ENCODE measurements at places on chromosomes 7 and 10.

DNA sequence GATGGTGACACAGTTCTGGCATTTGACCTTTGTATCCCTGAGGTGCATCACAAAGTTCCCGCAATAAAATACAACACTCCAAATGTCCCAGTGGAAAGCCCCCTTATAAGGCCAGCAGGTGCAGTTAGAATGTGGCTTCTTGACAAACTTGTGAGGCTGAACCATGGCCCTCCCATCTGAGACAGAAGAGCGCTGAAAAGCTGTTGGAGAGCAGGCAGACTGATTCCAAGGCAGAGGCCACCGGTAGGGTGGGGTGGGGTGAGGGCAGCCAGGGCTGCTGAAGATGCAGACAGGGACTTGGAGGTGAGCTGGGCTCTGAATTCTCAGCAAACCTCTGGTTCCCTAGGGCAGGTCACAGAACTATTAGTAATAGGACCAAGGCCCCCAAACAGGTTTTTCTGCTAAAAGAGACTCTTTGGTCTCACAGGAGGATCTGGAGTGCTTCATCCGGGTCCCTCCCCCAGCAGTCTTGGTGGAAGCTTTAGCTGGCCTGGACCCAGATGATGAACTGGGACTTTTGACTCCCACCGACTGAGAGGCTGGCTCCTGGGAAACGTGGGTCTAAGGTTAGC, 15.6 kb upstream of the CHST3 start:
- no peak for DNase-seq

DNA sequence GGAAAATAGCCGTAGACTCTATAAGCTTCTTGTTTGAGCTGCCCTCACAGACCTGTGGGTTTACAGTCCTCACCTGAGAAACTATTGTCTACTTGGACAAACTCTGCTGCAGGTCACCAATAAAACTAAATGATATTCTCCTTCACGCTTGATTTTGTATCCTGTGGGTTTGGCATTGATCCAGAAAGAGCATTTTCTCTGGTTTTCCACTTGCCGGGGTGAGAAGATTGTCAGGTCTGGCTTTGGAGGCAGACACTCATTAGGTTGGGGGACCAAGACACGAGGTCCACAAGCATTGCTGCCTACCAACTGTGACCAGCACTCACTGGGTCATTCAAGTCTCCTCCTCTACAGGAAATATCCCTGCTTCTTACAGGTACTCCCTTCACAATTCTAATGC, 68.5 kb downstream of the CDC14C start:
- no peak for DNase-seq

GRCh38 chr10:17425584-17426262, 28.7 kb downstream of the ST8SIA6 start:
- no peak for DNase-seq

- DNase-seq = peak; percentile 1
Measured at GRCh38 chr7:74066626-74067025, 17.0 kb upstream of the LIMK1 start.

DNA sequence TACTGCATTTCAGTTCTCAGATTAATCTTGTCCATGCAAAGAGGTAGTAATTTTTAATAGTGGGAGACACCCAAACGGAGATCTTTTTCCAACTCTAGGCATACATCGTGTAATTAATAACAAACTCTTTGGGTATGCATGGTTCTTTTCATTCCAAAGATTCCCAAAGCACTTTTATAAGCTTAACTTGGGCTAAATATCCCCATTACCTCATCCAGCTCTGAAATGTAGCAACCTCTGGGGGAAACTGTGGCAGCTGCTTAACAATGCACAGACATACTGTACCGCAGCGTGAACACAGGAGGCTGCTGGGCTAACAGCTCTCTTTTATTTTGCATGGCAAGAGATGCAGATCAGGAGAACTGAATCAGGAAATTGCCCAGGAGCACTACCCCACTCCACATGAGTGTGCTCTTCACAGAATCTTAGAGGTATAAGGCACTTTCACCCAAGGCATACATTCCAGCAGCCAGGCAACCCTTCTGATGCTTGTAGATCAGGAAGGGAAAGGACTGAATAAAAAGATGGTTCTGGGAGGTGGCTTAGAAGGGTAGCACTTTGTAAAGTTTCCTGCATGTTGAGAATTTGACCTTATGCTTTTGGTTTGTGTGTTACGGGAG, 114.4 kb upstream of the GLI3 start:
- no peak for DNase-seq

DNA sequence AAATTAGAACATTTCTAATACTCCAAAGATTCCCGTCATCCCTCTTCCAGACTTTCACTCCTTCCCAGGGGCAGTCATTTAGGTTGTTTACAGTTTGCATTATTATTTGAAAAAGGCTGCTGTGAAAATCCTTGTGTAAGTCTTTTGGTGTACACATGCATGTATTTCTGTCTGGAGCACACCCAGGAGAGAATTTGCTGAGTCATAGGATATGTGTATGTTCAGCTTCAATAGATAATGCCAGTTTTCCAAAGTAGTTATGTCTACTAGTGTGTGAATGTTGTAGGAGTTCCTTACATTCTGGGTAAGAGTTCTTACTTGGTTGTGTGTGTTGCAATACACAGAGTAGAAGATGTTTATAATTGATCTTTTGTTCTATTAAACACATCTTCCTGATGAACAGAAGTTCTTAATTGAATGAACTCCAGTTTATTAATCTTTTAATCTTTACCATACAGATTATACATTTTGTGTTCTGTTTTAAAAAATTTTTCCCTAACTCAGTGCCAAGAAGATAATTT, 25.3 kb downstream of the CROT start:
- no peak for DNase-seq

- no peak for DNase-seq
Measured at GRCh38 chr7:111678986-111679385, 116.7 kb upstream of the IMMP2L start.

- DNase-seq = no peak
Measured at GRCh38 chr10:50512743-50513416, 110.9 kb downstream of the SGMS1 start.

GRCh38 chr10:124532106-124532641, 70.6 kb downstream of the LHPP start:
- DNase-seq = peak; percentile 86

- no peak for DNase-seq
Measured at GRCh38 chr7:13984831-13985685, 4.4 kb downstream of the ETV1 start.

- peak; percentile 70 for DNase-seq
Measured at GRCh38 chr10:93541402-93542357, 24.8 kb upstream of the FFAR4 start.

DNA sequence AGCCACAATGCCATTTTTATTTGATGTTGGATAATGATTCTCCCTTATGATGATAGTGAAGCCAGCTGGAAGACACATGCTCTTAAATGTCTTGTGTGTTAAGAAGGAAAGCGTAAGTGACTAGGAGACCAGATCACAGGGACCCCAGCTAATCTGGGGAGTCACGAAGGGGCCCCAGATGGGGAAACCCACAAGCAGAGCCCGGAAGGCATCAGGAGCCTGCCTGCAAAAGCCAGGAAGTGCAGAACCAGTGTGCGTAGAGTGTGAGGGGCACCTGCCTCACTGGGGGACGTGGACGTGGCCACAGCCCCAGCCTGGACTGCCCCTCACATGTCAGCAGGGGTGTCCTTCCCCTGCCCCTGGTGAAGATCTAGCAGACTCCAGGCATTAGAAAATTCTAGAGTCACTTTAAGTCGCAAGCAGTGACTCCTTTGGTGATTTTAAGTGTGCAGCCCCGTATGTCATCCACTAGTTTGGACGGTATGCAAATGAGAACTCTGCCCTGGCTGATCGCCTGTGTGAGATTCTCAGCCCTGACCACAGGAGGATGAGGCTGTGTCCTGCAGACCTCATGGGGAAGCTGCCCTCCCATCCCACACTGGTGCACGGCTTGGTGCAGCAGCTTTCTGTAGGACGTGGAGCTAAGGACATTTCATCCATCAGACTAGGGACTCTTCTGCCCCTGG, 243.0 kb downstream of the WDR37 start:
- DNase-seq = no peak

GRCh38 chr7:88566162-88566729, 193.3 kb upstream of the ZNF804B start:
- no peak for DNase-seq

GRCh38 chr7:150849204-150849775, 3.0 kb upstream of the AOC1 start:
- no peak for DNase-seq

- no peak for DNase-seq
Measured at GRCh38 chr7:132553031-132553430, 23.2 kb downstream of the PLXNA4 start.

DNA sequence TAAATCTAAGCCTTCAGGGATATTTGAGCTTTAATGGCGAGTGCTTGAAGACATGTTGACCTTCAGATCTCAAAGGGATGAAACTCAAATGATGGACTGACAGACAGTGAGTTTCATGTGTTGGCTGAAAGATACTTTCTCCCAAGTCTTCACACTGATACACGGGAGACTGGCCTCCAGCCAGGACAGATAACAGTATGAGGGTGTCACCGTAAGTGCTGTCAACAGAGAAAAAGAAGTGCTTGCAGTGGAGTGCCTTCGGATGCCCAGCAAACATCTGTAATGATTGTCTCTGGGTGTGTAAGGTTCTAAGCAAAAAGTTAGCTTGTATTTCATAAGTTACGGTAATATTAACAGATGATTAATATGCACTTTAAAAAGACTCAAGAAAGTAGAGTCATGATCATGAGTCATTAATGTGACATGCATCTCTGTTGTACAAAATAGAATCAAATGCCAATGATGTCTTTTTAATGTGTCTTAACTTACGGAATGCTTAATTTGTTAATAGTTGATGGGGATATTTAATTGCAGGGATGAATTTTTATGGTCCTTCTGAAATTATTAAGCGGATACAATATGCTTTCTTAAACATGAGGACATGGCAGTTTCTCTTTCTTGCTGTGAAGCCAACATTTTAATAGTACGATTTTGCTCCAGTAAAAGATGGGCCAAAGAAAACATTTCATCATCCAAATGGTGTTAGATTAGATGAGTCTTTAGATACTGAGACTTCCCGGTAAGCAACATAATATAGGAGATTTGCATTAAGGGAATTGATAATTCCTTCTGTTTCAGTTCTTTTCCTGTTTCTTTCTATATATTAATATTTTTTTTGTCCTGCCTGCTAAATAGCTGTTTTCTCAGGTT, 292.5 kb downstream of the GALNT17 start:
- no peak for DNase-seq

DNA sequence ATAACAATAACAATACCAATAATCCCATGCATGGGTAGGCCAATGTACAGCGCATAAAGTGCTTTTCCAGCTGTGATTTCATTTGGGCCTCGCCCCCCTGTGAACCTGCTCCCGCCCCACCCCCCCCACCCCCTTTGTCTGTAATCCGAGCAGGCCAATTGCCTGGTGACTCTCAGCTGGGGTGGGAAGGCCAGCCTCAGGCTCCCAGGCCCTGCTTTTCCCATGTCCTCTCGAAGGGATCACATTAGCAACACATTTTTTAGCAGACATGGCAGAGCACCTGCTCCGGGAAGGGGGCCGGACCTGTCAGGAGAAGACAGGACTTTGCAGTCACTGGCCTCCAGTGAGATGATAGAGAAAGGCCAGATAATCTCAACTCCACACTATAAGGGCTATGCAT, 439.3 kb downstream of the RPS24 start:
- DNase-seq = peak; percentile 80

GRCh38 chr7:134789967-134790685, 10.7 kb downstream of the CALD1 start:
- DNase-seq = no peak

DNA sequence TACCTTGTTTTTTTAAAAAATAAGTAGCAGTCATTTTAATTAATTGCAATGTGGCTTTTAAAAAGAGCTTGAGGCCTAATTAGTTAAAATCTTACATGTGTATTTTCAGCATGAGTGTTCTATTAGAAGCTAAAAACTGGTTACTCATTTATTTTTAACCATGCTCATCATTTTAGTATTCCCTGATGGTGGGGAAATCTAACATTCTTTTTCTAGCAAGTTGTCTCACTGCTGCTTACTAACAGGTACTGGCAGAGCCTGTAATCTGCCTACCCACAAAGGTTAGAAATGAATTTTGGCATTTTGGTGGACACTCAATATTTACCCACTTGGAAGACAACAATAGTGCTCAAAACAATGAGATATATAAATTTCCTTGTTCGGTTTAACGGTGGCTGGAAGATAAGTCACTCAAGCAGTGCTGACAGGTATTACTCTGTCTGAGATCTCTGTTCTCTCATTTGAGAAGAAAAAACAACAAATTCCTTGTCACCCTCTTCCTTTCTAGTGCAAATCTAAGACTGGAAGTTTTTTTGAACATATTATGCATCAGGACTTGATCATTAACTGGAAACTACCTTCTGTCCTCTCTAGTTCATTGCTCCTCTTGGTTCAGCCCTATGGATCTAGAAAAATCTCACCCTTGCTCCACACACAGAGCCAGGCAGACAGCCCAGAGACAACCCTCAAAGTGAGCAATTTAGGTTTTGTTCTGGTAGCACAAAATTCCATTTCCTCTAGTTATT, 83.3 kb downstream of the VWDE start:
- DNase-seq = no peak

DNA sequence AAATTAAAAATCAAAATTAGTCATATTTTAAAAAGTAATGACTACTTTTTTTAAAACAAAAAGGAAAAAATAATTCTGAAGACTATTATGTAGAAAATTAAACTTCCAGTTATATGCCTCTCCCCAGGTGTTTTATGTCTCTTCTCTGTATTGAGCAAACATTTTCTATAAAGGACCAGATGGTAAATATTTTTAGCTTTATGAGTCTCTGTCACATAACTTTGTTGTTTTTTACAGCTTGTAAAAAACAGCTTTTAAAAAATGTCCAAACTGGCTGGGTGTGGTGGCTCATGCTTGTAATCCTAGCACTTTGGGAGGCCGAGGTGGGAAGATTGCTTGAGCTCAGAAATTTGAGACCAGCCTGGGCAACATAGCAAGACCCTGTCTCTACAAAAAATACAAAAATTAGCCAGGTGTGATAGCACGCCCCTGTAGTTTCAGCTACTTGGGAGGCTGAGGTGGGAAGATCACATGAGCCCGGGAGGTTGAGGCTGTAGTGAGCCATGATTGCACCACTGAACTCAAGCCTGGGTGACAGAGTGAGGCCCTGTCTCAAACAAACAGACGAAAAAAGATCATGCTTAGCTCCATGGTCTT, 23.5 kb downstream of the GARS1 start:
- DNase-seq = no peak

- no peak for DNase-seq
Measured at GRCh38 chr7:135929722-135930141, 47.4 kb downstream of the MTPN start.

DNA sequence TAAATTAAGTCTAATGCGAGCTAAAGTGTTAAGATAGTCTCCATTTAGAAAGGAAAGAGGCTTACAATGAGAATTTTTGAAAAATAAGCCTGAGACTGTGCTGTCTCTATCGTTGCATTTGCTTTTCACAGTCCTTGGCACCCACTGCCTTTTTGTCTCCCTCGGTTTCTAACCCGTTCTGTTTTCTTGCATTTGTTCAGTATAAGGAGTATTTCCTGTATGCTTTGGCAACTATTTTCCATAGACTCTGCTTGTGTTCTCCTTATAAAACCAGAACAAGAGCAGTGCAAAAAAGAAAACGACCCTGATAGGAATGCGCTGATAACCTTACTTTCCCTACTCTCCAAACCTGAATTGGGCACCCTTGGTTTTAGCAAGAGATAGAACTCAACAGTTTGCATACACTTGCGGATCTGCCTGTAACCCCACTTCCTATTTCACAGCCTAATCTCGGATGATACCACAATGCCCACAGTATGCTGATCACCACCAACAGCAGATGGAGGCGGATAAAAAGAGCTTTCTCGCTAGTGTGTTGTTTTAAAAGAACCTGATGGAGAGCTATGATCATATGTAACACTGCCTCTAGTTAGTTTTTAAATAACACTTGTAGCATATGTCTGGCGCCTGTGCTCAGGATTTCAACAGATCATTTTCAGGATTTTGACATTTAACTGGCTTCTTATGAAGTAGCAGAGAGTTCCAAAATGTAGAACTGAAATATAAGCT, 1.6 kb upstream of the ARHGAP12 start:
- DNase-seq = no peak
